AML-193 (cell line): ENCODE measurements at places on chromosomes 7 and 10.

GRCh38 chr7:126185959-126186580 is 1066.7 kb downstream of the GRM8 start:
- DNase-seq: no peak

GRCh38 chr10:10873915-10874314 is 143.8 kb upstream of the CELF2 start:
- DNase-seq: no peak

DNA sequence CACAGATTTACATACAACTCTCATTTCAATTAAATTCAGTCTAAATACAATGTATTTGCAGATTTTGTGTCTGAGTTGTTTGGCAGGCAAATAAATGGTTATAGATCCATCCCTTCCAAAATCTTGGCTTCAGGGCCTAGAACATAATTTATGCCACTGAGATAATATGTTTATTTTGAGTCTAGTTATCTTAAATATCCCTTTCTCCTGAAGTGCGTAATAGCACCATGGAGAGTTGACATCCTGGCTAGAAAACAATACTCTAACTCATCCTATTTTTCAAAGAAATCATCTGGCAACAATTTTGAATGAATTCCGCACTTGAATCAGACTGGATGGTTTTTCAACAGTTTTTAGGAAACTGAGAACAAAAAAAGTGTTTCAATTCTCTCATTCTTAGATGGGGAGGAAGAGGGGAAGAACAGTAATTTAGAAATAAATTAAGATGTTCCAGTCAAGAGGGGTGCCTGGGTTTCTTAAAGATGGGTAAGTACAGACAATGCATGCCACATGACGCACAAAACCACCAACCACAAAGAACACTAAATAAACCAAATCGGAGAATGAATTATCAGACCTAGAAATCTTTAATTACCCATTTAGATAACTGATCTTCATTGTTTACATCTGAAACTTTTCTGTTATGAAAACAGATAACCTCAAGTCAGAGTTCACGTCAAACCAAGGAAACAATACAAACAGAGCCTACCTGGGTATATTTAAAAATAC is 228.7 kb upstream of the PTN start:
- no peak for DNase-seq

DNA sequence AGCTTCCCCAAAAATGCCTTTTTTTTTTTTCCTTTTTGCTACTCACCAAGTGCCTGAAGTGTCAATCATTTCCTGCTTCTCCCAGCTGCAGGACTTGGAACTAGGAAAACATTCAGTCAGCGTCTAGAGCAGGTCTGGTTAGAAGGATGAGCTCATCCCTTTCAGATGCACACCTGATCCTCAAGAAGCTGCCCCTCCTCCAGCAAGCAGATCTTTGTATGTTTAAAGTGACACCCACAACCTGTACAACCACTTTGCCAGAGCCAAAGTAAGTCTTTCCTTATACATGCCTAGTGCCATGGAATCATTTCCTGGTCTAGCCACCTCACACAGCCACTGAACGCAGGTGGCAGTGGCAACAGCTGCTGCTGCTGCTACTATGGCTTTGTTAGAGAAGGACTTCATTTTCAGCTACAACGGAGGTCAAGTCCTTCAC is 10.4 kb upstream of the USP54 start:
- no peak for DNase-seq

- no peak for DNase-seq
These were observed 154.9 kb downstream of the SDHAF3 start for GRCh38 chr7:97272237-97272975.
